Peyer's patch (tissue), 4 donors: ENCODE measurements at places on chromosomes 5 and 9. TPM values are rescaled to one million over a fixed set of nuclear protein-coding genes. Genes with fewer than 3 reads are reported as not detected.

GRCh38 chr9:126564716-126565115 lies 49.0 kb upstream of the LMX1B start:
- DNase-seq = no peak

DNA sequence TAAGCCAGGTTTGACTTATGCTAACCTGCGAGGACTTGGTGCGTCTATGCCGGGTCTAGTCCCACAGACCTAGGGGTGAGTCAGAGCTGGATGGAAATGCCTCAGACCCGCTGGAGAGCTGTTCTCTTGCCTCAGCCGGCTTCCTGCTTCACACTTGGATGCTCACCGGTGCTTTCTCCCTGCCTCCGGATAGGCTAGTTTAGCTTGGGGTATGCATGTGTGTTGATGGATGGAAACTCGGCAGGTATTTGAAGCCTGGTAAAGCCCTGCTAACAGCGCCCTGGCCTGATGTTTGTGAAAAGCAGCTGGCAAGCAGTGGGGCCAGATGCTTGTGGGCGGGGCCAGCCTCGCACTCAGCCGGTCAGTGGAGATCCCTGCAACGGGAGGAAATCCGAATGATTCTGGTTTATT lies 29.3 kb downstream of the PRRC2B start:
- peak; percentile 72 for DNase-seq

GRCh38 chr9:101438523-101438922 lies 2.9 kb upstream of the ALDOB start:
- no peak for DNase-seq

Gene GOLM1
- total RNA-seq = 59.7 TPM

DNA sequence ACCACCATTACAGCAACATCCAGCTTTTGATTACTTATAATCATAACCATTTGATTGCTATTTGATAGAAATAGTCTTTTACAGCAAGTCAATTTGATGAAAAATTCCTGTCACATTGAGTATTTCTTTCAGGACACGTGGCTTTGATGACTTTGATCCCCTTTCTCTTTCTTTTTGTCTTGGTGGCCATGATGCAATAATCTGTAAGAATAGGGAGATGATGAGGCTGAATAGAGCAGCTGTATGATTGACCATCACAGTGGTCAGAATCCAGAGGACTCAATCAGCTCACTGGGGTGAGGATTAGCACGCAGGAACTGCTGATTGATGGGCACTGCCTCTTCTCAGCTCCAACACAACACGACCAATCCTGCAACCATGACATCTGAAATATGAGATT lies 262.7 kb downstream of the PARP8 start:
- no peak for DNase-seq

DNA sequence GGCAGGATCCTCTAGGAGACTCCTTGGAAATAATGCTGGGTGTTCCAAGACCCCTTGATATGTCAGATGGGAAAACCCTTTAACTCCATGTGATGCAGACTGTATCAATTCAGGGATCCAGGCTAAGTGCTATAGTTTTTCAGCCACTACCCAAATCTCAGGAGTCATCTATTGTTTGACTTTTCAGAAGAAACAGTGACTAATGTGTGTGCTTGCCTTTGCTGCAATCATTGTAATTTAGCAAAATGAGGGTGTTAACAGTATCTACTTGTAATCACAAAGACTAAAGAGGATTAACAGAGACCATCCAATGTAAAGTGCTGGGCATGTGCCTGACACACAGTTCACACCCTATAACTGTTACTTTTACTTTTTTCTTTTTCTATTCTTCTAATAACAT lies 309.6 kb upstream of the RFX3 start:
- no peak for DNase-seq

GRCh38 chr5:180395540-180396274 lies 42.6 kb upstream of the GFPT2 start:
- no peak for DNase-seq

Gene APBA1
- total RNA-seq = 0.88 TPM

GRCh38 chr5:71576241-71576640 lies 10.9 kb upstream of the MCCC2 start:
- DNase-seq = no peak

GRCh38 chr5:93604644-93605515 lies 21.9 kb downstream of the NR2F1 start:
- DNase-seq = no peak

DNA sequence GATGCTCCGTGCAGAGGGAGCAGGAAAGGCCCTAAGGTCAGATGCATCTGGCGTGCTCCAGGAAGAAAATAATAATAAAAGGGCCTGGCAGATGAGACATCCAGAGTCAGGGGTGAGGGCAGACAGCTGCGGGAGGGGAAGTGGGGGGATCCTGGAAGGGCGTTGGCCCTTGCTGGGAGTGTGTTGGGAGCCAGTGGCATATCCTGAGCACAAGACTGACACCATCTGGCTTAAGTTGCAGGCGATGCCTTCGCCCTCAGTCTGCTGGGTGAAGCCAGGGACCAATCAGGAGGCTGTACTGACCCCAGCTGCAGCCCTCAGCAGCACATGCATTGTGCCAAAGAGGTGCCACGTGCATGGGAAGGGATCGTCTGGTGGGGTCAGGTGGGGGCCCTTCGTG lies 3.8 kb downstream of the OR2V2 start:
- no peak for DNase-seq

Gene CCNO
- 0.95 TPM for total RNA-seq

Gene TRIM7
- 2.6 TPM for total RNA-seq

DNA sequence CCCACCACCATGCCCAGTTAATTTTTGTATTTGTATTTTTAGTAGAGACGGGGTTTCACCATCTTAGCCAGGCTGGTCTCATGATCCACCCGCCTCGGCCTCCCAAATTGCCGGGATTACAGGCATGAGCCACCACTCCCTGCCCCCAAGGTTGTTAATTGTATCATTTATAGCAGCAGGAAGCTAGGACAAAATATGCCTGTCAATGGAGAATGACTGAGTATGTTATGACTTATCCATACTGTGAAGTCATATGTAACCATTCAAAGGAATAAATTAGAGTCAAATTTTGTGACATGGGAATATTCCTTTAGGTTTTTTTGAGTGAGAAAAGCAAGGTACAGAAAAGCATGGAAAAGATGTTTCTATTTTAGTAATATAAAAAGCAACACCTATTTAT lies 3.9 kb upstream of the DAB2 start:
- DNase-seq = no peak

- DNase-seq = no peak
Measured at GRCh38 chr5:179908528-179908927, 831 bp upstream of the TBC1D9B start.

GRCh38 chr5:102701748-102702147 lies 53.4 kb upstream of the PAM start:
- DNase-seq = no peak

Gene ZNF483
- total RNA-seq = 1.6 TPM

- DNase-seq = peak; percentile 94
Measured at GRCh38 chr9:137445275-137445807, 4.2 kb upstream of the ENTPD8 start.

Gene IL5
- total RNA-seq = not detected

Gene IRF1
- 92.7 TPM for total RNA-seq

- DNase-seq = no peak
Measured at GRCh38 chr5:145939540-145940065, 3.2 kb downstream of the SH3RF2 start.

- DNase-seq = no peak
Measured at GRCh38 chr5:150196986-150197385, 7.1 kb downstream of the SLC6A7 start.

- no peak for DNase-seq
Measured at GRCh38 chr5:102226321-102226720, 69.8 kb downstream of the SLCO4C1 start.

DNA sequence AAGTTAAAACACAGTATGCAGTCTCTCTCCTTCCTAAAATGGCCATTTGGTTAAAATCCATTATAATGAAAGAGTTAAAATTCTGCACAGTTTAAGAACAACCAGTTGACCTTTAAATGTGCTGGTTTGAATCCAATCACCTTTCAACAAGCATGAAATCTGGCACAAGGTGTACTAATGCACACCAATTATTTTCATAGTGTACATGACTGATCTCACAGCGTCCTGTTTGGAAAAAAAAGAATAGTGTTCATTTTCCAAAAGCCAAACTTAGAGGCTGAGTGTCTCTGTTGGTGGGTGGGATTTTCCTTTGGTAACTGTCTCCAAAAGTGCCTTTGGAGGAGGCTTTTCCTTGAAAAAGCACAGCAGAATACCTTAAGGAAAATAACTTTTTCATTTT lies 180.6 kb downstream of the DEPDC1B start:
- DNase-seq = no peak

Gene ZNF367
- 1.7 TPM for total RNA-seq

DNA sequence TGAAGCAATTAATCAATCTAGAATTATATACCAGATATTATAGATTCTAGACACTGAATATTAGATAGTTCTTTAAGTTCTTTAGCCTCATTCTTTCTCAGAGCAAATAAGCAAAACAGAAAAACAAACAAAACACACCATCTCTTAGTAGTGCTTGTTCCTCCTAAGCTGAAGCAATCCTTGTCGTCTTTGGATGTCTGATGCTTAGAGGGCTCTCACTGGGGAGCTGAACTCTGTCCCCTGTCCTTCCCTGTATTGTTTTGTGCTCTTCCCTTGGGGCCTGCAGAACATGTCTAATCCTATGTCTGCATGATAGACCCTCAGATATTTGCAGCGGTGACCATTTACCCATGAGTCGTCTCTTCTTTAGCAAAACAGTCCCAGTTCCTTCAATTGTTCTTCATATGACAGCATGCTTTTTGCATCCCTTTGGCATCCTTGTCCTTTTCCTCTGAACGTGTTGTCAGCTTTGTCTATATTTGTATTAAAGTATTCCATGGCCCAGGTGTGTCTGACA lies 114.3 kb downstream of the ARHGEF28 start:
- no peak for DNase-seq

GRCh38 chr5:97907646-97908400 lies 724.8 kb upstream of the RIOK2 start:
- no peak for DNase-seq

GRCh38 chr5:174799121-174799520 lies 74.7 kb downstream of the MSX2 start:
- no peak for DNase-seq

Gene PDLIM4
- total RNA-seq = 4.6 TPM

Gene CCL27
- total RNA-seq = not detected

Gene ZFP37
- 0.66 TPM for total RNA-seq

Gene GABRA6
- total RNA-seq = not detected

- no peak for DNase-seq
Measured at GRCh38 chr9:81146241-81146640, 543.1 kb downstream of the TLE1 start.

- peak; percentile 74 for DNase-seq
Measured at GRCh38 chr5:177362610-177363507, 5.1 kb downstream of the RGS14 start.

Gene C5orf52
- not detected for total RNA-seq

DNA sequence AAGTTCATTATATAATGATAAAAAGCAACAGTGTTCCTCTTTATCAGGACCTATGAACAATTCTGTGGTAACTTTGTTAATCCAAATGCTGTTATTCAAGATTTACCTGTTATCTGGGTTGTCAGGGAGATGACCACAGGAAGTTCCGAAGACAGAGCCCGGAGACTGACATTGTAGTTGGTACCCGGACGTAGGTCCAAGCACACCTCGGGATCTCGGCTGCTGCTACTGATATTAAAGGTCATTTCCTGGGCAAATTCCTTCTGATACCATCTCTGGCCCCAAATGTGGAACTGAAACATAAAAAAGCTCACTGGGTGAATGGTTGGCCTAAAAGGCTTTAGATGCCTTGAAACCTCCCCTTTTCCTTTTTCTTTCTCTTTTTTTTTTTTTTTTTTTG lies 96.7 kb downstream of the SUSD1 start:
- no peak for DNase-seq

DNA sequence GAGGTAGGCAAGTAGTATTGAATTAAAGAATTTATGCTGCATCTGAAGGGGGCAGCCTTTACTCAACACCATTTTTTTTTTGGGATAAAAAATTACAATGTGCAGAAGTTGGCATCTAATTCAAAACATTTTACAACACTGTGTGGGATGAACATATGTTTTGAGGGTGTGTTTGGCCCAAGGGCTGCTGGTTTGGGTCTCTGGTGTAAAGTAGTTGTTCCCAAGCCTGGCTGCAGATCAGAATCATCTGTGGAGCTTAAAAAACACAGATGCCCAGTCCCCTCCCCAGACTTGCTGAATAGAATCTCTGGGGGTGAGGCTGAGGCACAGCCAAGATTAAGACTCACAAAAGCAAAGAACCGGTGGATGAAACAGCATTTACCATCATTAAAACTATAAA lies 33.0 kb upstream of the PDZD2 start:
- no peak for DNase-seq

Gene ANKRD31
- total RNA-seq = not detected

- DNase-seq = no peak
Measured at GRCh38 chr5:40578501-40579451, 100.9 kb upstream of the PTGER4 start.

Gene PLEKHG4B
- total RNA-seq = not detected

Gene BARX1
- total RNA-seq = not detected

DNA sequence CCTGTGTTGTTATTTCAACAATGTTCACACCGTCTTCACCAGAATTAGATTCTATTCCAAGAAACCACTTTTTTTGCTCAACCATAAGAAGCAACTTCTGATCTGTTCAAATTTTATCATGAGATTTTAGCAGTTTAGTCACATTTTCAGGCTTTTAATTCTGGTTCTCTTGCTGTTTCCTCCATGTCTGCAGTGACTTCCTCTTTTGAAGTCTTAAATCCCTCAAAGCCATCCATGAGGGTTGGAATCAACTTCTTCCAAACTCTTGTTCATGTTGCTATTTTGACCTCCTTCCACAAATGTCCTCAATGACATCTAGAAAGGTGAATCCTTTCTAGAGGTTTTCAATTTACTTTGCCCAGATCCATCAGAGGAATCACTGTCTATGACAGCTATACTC lies 25.7 kb upstream of the ENTREP1 start:
- DNase-seq = no peak

Gene GPR107
- total RNA-seq = 29.0 TPM

Gene CARD9
- total RNA-seq = 0.28 TPM

- DNase-seq = no peak
Measured at GRCh38 chr5:169910393-169910792, 69.9 kb downstream of the INSYN2B start.
